A549 (cell line): ENCODE measurements at places on chromosomes 5 and 9. TPM values are rescaled to one million over a fixed set of nuclear protein-coding genes. Genes with fewer than 3 reads are reported as not detected.
A peak's percentile ranks its signal among the peaks of the same experiment; 100 is the strongest.

- peak; percentile 36 for DNase-seq
Observed at GRCh38 chr5:127697894-127698600, 5.1 kb upstream of the CCDC192 start.

- DNase-seq, result no peak
Observed at GRCh38 chr9:138063033-138063432, 185.5 kb downstream of the CACNA1B start.

- no peak for DNase-seq
Observed at GRCh38 chr5:178587763-178588611, 2.2 kb downstream of the COL23A1 start.

- DNase-seq, result peak; percentile 40
Observed at GRCh38 chr5:173472164-173472563, 143.9 kb upstream of the STC2 start.

GRCh38 chr9:128208386-128208785 lies 5.2 kb downstream of the DNM1 start:
- DNase-seq, result no peak

DNA sequence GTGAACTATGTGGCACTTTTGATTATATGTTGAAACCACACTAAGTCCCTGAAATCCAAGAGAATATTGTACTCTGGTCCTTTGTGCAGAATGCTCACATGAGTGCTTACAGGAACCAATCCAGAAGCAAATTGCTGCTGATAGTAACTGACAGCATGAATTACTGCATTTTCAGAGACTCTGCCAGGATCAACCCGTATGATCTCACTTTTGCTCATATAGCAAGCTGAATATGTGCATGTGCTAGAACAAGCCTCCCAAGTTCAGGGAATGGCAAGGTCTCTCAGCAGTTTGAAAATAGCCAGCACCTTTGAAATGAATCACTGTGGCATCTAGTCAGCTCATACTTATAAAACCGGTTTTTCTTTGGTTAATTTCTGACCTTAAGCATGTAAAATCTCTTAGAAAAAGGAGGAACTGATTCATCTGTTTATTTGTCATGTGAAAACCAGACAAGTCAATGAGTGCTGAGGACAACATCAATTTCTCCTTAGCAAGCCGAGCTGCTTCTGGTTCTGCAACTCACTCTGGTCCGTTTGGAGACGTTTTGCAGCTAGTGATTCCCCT lies 215.7 kb upstream of the ELL2 start:
- no peak for DNase-seq

GRCh38 chr9:23611869-23612268 lies 214.2 kb downstream of the ELAVL2 start:
- DNase-seq, result no peak

GRCh38 chr5:43121913-43122484 lies 1.3 kb downstream of the ZNF131 start:
- peak; percentile 28 for DNase-seq

DNA sequence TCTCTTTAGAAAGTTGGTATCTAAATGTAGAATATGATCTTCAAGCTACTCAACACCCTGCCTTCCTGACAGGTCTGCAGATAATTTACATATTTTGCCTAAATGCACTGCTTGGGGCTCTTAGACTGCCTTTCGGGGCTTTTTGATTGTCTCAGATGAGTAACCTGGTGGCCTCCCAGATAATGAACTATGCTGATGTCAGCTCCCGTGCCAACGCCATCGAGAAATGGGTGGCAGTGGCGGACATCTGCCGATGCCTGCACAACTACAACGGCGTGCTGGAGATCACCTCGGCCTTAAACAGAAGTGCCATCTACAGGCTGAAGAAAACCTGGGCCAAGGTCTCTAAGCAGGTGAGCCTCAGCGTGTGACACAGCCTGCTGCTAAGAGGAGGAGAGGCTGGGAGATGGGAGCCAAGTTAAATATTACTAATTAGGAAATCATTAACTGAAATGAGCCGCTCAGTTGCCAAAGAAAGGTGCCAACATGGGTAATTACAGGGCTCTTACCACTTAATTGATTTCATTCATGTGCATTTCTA lies 20.8 kb upstream of the CKMT2 start:
- DNase-seq, result no peak

DNA sequence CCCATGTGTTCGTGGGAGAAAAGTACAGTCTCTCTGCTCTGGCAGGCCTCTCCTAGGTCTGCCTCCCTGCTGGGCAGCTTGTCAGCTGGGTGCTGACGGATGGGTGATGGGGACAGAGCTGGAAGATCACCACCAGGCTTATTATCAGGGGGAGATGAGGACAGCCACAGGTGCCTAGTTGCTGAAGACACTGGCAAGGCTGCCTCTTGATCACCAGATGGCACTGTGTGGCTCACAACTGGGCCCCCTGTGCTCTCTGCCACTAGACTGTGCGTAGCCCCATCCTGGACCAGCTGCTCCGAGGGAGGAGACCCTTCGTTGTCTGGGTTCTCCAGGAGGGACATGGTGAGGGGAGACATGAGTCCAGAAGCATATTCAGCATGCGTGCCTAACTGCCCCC lies 73.0 kb downstream of the KIF24 start:
- peak; percentile 20 for DNase-seq

- no peak for DNase-seq
Observed at GRCh38 chr9:116493183-116493860, 193.8 kb upstream of the TRIM32 start.

DNA sequence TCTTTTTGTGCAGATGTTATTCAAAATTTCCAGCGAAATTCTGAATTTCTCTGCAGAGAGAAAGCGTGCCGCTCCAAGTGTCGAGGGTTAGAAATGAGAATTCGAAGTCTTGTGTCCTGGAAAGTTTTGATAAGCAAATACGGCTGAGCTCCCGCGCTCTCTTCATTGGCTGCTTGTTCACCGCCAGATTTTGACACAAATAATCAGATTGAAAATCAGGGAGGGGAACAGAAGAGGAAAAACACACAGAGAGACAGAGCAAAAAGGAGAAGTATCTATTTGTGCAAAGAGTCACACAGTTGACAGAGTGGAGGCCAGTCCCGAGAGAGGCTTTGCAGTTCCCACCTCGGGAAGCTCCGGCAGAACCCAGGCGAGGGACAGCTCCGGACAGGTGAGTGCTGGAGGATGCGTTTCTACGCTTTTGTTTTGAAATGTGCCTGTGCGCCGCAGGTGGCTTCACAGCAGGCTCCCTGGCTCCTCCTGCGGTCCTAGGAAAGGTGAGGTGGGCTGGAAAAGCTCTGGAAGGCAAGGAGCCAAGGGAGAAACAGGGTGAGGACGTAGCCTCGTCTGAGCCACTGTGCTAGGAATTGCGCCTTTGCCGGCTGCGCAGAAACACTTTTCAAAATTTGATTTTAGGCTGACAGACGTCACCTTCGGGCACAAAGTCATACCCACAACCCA lies at the start of gene GFI1B:
Gene GFI1B, plus strand, starts transcription at position 244 of the 681 bp plus-strand sequence. CDS start 7,985 bp downstream, outside the sequence.
- no peak for DNase-seq

DNA sequence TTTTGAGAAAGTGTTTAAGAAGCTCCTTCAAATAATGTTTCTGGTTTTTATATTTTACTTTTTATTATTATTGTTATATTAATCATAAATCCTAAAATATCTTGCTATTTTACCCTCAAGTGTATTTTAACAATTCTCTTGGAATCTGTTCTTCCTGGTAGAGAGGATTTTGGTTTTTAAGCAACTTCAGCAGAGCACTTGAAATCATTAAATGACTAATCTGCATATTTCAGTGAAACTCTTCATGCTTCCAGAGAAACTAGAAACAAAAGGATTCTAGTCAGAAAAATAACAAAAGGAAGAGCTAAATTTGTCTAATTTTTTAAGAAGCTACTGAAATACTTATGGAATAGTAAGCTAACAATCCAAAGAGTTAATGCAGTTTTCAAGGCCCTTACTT lies 1057.3 kb downstream of the TLE1 start:
- DNase-seq, result no peak

DNA sequence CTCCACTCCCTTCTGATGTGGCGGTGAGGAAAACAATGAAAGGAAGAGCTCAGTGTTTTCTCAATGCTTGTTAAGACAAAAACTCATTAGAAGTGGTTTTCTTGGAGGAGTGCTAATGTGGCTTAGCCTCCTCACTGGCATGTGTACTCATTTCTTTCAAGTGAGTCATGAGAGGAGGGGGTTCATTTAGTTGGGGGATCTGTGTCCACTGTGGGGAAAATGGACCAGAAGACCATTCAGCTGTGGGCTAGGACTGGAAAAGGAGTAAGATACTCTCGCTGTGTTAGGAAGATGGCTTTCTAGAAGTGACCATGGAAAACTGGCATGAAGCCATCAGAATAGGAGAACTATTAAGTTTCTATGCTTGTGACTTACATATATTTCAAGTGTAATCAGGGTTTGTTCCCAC lies 23.5 kb downstream of the KLF9 start:
- DNase-seq, result no peak

DNA sequence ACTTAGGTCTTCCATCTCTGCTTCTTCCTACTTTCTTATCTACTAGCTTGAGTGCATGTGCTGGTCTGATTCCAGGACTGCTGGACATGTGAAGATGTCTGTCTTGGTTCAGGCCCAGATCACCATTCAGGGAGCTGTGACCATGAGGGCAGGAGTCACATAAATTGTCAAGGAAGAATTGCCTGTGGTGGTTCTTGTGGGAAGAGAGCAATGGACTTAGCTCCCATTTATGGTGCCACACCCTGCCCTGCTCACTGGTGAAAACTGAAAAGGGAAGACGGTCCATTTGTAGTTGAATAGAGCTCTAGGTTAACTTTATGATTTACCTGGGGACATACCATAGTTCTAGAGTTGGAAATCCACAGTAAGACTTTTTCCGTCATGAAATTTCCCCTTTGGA lies 244.3 kb upstream of the ZNF608 start:
- DNase-seq, result no peak

GRCh38 chr5:150780187-150780692 lies 1.7 kb downstream of the SMIM3 start:
- no peak for DNase-seq

GRCh38 chr9:33167972-33168461 lies 881 bp upstream of the B4GALT1 start:
- no peak for DNase-seq

- DNase-seq, result no peak
Observed at GRCh38 chr5:160923936-160924710, 72.1 kb upstream of the ATP10B start.

DNA sequence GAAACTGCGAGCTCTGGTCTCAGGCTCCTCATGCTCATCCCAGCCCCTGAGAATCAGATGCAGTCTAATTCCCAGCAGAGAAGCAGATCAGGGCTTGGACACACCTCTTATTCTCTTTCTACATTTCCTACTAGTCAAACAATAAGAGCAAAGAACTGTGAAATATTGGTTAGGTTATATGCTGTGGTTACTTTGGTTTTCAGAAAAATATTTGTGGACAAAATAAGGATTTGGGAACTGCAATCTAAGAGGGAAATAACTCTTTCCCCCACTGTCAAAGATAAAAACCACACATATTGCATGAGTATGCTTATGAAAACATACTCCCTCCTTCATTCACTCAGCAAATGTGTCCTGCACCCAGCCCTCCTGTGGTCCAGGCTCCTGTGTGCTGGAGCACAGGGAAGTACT lies 164.5 kb upstream of the S1PR3 start:
- no peak for DNase-seq

- DNase-seq, result no peak
Observed at GRCh38 chr9:76732341-76732958, 31.8 kb upstream of the PCA3 start.

GRCh38 chr9:128927731-128928411 lies 7.1 kb downstream of the PHYHD1 start:
- peak; percentile 70 for DNase-seq

GRCh38 chr9:35910613-35911359 lies 1.5 kb downstream of the SPAAR start:
- peak; percentile 79 for DNase-seq

GRCh38 chr9:136576269-136576626 lies 30.4 kb upstream of the NOTCH1 start:
- peak; percentile 66 for DNase-seq

DNA sequence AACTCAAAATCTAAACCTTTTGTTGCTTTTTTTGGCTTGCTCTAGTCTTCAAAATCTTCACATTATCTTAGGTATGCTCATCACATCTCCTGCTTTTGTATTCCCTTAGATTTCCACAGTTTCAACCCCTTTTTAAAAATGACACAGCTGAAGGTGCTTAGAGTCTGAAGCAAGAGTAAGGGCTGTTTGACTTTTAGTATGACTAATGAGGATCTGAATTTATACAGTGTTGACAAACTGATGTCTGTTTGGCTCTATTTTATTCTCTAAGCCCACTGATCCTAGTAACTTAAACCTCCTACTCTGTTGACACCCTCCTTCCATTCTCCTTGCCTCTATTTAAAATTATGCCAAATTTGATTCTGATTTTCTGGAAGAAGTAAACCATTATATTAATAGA lies 200.1 kb downstream of the MCTP1 start:
- no peak for DNase-seq

DNA sequence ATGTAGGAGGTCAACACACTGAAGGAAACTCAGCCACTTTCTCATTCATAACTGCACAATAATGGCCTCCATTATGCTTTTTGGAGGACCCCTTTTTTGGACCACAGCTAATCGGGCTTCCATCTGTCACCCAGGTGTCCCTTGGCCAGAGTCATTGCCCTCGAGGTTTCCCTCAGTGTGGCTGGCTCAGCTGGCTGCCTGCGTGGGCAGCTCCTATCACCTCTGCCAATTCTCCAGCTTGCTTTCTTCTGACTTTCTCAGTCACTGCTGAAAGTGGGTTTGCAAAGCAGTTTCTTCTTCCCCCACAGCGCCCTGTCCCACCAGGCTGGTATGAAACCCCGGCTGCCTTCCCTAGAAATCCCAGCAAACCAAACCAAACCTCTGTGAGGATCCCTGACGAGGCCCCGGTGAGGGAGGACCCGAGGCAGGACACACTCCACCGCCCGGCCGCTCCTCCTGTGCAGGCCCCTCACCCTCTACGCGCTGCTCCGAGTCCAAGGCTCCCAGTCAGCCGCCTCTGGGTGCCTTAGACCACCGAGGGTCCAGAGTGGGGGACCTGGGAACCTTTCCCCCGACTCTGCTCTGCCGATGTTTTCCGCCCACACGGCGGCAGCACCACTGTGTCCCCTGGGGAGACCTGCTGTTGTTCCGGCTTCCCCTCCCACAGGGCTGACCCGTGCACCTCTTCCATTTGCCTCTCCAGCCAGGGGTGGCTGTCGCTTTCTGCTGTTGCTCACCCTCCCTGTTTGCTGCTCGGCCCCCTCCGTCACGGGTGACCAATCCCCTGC lies 109.5 kb downstream of the TENT4A start:
- DNase-seq, result no peak

GRCh38 chr5:124454081-124454480 lies 292.4 kb downstream of the ZNF608 start:
- DNase-seq, result no peak

GRCh38 chr5:129460936-129461710 lies 1.0 kb downstream of the ADAMTS19 start:
- peak; percentile 23 for DNase-seq

Gene SCGB3A2
- not detected in 3 replicates for polyA plus RNA-seq

Gene FAM200C
- 2.5 to 2.7 TPM (median 2.6 TPM) in 3 replicates for polyA plus RNA-seq

Gene CDH6
- 0.24 to 0.33 TPM (median 0.25 TPM) in 3 replicates for polyA plus RNA-seq

Gene SLC2A8
- polyA plus RNA-seq, result 16.0 to 16.3 TPM (median 16.3 TPM) in 3 replicates

Gene BTNL3
- not detected in 3 replicates for polyA plus RNA-seq

Gene SOX30
- 0.08 TPM in 2 of 3 replicates, not detected in the other for polyA plus RNA-seq

Gene HMGCS1
- 51.3 to 64.8 TPM (median 60.3 TPM) in 3 replicates for polyA plus RNA-seq

Gene PCDHGA12
- 0.03 TPM in 1 of 3 replicates, not detected in the others for polyA plus RNA-seq

Gene ANKRD18B
- 4.2 to 5.6 TPM (median 4.6 TPM) in 3 replicates for polyA plus RNA-seq

Gene GRM6
- polyA plus RNA-seq, result not detected in 3 replicates

Gene SLCO6A1
- not detected in 3 replicates for polyA plus RNA-seq

Gene IGIP
- 0.81 to 0.90 TPM (median 0.84 TPM) in 3 replicates for polyA plus RNA-seq

Gene C9orf72
- polyA plus RNA-seq, result 3.0 to 4.1 TPM (median 4.0 TPM) in 3 replicates
